ENCODE measurements at places on chromosomes 12 and 14.

- DNase-seq, result no peak
These were observed 32.5 kb upstream of the ANO2 start for GRCh38 chr12:5977556-5977955.

DNA sequence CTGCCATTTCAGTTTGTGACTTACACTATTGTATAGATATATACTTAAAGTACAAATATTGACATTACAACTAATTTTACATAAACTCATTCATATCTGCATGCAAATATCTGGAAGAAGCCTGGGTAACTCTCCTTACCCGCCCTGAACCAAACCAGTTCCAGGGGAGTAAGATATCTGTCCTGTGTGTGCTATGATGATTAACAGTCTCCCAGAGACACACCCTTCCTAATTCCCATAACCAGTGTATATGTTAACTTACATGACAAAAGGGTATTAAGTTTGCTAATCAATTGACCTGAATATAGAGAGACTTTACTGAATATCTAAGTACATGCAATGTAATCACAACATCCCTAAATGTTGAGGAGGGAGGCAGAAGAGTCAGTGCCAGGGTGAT lies 23.0 kb downstream of the PRB3 start:
- DNase-seq, result no peak

GRCh38 chr12:14167005-14167628 lies 185.7 kb upstream of the GRIN2B start:
- peak; percentile 22 for DNase-seq

DNA sequence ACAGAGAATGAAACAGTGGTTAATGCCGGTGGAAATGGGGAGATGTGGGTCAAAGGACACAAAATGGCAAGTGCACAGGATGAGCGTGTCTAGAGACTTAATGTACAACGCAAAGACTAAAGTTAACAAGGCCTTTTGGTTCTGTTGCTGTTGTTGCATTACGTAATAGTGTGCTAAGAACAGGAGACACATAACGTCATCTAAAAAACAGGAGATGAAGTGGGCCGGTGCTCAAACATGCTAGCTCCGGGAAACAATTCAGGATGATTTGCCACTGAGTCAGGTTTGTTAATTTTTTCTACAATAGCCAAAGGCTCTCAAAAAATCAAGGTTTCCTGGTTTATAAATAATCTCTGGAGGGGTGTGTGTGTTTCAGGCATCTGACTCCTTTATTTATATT lies 55.5 kb downstream of the ETV6 start:
- no peak for DNase-seq

- no peak for DNase-seq
These were observed 8.6 kb downstream of the IFI27L2 start for GRCh38 chr14:94120667-94121340.

- no peak for DNase-seq
These were observed 59.3 kb upstream of the CCDC91 start for GRCh38 chr12:28130625-28131598.

DNA sequence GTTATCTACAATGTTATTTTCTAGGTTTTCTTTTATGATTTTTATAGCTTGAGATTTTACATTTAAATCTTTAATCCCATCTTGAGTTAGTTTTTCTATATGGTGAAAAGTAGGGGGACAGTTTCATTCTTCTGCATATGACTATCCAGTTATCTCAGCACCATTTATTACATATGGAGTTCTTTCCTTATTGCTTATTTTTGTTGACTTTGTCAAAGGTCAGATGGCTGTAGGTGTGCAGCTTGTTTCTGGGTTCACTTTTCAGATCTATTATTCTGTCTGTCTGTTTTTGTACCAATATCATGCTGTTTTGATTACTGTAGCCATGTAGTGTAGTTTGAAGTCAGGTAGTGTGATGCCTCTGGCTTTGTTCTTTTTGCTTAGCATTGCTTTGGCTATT lies 477.3 kb downstream of the TMEM117 start:
- DNase-seq, result no peak

DNA sequence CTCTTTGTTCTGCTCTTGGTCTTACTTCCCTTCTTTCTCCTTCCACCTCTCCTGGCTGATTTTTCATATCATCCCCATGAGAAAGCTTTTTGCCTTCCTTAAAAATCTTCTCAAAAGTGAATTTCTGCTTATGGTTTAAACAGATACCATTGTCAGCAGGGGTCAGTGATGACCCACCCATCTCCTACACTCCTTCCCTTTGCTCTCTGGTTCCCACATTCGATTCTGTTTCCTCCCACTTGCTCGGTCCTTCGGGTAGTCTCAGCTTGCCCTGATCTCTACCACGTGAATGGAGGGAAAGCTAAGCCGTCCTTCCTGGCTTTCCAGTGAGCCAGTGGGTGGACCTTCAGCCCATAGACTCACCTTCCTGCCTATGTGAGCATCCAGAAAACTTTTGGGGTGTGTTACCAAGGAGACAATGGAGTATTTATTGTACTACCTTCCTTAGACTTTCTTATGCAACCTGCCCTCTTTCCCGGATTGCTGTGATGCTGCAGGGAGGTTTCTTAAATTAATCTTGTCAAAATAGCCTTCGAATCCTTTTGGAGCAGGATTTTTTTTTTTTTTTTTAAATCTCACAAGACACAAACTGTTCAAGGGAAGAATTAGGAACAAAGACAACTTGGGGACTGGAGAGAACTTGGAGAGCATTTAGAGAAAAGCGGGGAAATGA lies 306.3 kb downstream of the CACNA1C start:
- no peak for DNase-seq

GRCh38 chr12:109844983-109845823 lies 12.0 kb upstream of the TRPV4 start:
- DNase-seq, result peak; percentile 32

DNA sequence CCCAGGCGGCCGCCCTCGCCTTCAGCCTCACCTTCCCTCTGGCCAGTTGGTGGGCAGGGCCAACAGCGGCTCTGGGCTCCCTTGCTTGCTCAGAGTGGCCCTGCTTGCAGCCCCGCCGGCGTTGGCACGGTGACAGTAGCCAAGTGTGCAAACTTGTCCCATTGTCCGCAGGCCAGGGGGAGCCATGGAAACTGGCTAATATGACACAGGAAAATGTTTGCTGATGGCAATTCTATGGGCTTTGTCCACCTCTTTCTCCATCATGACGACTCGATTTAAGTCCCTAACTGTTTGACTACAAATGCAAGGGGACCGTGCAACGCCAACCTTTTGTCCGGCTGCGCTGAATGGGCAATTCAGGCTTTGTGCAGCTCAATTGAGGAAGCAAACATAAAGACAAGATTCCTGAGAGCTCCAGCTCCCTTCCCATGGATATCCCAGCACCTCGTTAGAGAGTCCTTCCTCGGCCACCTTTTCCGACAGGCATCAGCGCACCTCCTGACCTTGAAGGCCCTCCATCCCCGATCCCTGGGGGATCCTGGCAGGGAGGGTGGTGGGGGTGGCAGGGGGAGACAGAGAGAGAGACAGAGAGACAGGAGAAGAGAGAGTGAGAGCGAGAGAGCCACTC lies 785 bp upstream of the FAM181A start:
- DNase-seq, result no peak

- no peak for DNase-seq
These were observed 6.7 kb downstream of the VASH1 start for GRCh38 chr14:76767681-76768656.

GRCh38 chr12:119678459-119678858 lies 10.5 kb downstream of the PRKAB1 start:
- no peak for DNase-seq

DNA sequence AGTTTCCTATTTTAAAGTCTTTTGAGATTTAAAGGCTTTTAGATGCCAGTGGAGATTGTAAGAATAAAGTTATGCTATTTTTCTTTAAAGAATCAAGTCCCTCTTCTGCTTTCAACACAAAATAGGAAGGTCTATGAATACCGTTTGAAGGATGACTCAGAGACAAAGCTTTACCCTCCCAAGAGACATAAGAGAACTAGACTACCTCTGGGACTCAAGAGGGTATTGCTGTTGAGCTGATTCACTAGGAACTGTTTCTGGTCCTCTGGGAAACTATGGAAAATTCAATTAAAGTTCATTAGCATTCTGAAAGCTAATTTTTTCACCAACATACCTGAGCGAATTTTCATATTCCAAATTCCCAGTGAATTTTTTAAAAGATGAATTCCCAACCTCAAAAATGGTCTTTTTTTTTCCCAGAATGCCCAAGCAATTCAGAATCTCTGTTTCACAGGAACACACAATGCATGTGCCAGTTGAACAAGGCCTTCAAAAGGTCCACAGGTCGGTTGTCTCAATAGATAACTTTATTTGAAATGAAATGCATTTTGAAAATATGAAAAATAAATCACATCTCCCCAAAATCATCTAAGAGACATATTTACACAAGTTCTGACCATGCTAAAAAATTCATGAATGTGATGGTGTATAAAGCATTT lies 6.5 kb downstream of the PHLDA1 start:
- DNase-seq, result no peak

GRCh38 chr12:32039347-32039746 lies 67.3 kb upstream of the BICD1 start:
- DNase-seq, result peak; percentile 4

GRCh38 chr14:21626491-21627230 lies 8.1 kb downstream of the OR10G2 start:
- no peak for DNase-seq

DNA sequence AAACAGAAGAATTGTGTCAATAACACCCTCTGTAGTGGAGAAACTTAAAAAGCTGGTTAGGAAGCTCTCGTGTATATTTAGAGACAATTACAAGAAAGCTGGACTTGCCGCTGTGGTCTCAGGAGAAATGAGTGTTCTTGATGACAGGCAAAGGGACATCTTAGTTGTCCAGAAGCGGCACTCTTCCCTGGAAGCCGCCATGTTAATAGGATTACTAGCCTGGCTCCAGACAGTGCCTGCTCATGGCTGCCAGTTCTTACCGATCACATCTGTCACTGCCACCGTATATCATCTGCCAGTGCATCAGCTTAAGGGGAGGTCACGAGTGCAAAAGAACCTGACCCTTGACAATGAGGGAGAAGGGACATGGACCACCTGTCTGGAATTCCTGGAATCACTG lies 48.9 kb downstream of the C14orf132 start:
- DNase-seq, result no peak

DNA sequence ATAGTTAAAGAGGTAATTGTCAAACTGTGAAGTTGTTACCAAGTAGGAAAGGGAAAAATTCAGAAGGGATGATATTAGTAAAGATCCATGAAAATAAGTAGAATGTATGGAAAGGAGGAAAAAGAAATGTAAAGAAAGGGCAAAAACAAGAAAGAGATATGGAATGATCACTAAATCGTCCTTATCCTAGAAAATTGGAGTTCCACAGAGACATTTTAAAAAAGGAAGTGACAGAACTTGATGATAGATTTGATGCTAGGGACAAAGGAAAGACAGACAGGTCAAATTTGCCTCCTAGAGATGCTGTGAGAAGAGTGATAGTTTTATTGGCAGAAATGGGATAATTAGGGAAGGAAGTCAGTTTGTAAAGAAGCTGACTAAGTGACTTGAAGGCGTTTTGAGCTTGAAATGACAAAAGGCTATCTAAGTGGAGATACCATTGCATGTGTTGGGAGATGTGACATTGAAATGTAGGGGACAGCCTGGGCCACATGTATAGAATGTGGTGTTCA lies 20.6 kb downstream of the TTC8 start:
- DNase-seq, result no peak

GRCh38 chr12:121652767-121653497 lies 16.5 kb downstream of the MORN3 start:
- no peak for DNase-seq

- no peak for DNase-seq
These were observed 128.6 kb downstream of the ZFP36L1 start for GRCh38 chr14:68664225-68664681.

DNA sequence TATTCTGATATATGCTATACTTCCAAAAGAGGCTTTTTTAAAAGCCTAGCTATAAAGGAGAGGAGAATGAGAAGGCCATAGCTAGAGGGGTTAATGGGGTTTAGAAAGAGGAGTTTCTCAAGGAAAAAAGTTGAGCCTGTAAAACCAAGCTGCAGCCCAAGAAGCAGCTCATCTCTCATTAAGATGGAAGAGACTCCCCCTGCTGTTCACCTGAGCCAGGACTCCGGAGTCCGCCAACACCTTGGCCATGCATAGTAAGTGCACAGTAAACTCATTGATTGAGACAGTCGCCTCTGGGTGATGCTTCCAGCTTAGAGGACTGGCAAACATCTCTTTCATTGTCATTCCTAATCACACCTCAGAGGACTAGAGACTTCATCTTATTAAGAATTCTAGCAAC lies 46.2 kb downstream of the ANO2 start:
- DNase-seq, result no peak

DNA sequence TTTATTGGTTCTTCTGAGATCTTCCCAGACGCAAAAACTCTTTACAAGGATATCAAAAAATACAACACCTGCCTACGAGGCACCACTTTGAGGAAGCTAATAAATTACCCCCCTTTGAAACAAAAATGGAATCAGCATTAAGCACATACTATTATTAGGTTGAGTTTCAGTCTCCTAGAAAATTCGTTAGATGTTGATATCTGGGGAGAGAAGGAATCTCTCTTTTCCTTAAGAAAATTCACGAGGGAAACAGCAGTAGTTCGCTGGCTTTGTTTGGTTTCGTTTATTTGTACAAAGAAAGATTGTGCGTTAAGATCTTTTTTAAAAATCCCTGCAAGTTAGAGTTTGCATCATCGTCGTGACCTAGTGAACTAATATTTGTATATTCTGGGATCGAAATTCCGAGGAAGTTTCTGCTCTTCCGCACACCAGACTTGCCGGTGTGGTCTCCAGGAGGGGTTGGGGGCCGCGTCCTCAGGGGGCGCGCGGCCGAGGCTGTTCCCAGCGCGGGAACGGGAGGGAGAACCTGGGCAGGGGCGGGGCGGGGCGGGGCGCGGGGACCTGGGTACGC lies 12.1 kb downstream of the NKX2-1 start:
- DNase-seq, result no peak

DNA sequence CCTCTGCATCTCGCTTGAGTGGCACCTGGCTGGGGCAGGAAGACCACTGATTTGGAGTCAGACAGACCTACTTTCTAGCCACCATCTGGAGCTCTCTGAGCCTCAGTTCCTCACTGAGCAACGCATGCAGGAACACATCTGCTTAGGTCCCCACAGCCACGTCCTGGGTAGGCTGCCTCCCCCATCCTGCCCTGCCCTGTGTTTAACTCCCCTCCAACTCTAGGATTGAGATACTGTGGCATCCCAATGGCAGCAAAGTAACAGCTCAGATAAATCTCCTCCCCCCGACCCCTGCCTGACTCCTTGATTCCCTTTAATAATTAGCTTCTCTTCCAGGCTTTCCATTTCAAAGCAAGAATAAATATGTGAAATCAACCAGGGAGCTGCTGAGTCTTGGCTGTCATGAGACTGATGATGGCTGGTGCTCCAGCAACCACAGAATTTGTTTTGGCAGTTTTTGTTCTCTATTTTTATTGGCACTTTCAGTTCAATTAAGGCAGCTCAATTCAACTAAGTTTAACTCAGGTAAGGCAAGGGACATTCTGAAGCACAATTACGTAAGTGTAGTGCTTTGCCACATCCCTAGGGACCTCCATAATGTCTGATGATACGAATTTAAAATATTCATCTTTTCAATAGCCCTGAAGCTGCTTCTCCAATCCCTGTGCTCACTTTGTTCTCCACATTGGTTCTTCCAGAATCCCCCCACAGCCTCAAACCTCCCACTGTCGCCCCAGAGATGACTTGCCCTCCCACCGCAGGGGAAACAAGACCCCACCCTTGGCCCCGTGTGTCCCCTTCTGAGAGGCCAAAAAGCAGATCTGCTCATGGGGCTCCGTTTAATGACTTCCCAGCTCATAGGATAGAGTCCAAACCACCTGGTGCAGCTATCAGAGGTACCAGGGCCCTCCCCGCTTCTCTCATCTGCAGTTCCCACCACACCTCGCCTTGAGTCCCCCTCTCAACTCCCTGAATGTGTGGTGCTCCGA lies 58.2 kb downstream of the ESR2 start:
- DNase-seq, result no peak
